Activated naive CD8-positive, alpha-beta T cell treated with anti-CD3 and anti-CD28 coated beads, Interleukin-2, amount 10 ng/mL, durations not matched to agents 7 days and 5 days (primary cell): ENCODE measurements at places on chromosomes 5 and 9. TPM values are rescaled to one million over a fixed set of nuclear protein-coding genes. Genes with fewer than 3 reads are reported as not detected.

The OSTF1 gene
- 108 TPM for total RNA-seq

The C9orf152 gene
- total RNA-seq: not detected

The NUDT12 gene
- 0.94 TPM for total RNA-seq

The EEIG1 gene
- 329 TPM for total RNA-seq

- no peak overlapping the region for H3K27ac ChIP-seq
- no peak overlapping the region for H3K4me3 ChIP-seq
- H3K4me1 ChIP-seq: no peaks in the 10 kb centered on the region
- no peaks in the 10 kb centered on the region for H3K27me3 ChIP-seq
- no peak for DNase-seq
Observed at GRCh38 chr5:166505544-166505943, 1785.9 kb upstream of the WWC1 start.

GRCh38 chr5:56307714-56308333 lies 74.7 kb upstream of the ANKRD55 start:
- DNase-seq: no peak
- H3K4me1 ChIP-seq: no peaks in the 10 kb centered on the region
- H3K27ac ChIP-seq: no peak overlapping the region
- peaks cover 5% of the 10 kb centered on the region for H3K27me3 ChIP-seq
- H3K4me3 ChIP-seq: no peak overlapping the region

DNA sequence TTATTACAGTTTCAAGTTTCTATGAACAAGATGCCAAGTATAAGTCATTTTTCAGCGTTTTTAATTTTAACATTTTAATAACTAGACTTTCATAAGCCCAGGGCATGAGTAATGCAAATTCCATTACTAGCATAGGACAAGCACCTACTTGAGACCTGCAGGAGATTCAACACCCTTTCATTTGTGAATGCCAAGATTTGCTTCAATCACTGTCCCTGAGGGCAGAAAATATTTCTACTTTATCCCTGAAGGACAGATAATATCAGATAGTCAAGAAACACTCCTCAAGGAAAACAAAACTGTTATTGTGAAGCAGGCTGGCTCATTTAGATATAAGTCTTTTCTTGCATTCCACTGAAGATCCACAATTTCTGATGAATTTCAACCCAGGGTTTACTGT lies 27.7 kb upstream of the ZNF622 start:
- H3K27me3 ChIP-seq: no peaks in the 10 kb centered on the region
- H3K36me3 ChIP-seq: peaks cover 23% of the 10 kb centered on the region
- H3K27ac ChIP-seq: no peak overlapping the region
- no peak for DNase-seq
- peaks cover under 1% of the 10 kb centered on the region for H3K4me1 ChIP-seq

DNA sequence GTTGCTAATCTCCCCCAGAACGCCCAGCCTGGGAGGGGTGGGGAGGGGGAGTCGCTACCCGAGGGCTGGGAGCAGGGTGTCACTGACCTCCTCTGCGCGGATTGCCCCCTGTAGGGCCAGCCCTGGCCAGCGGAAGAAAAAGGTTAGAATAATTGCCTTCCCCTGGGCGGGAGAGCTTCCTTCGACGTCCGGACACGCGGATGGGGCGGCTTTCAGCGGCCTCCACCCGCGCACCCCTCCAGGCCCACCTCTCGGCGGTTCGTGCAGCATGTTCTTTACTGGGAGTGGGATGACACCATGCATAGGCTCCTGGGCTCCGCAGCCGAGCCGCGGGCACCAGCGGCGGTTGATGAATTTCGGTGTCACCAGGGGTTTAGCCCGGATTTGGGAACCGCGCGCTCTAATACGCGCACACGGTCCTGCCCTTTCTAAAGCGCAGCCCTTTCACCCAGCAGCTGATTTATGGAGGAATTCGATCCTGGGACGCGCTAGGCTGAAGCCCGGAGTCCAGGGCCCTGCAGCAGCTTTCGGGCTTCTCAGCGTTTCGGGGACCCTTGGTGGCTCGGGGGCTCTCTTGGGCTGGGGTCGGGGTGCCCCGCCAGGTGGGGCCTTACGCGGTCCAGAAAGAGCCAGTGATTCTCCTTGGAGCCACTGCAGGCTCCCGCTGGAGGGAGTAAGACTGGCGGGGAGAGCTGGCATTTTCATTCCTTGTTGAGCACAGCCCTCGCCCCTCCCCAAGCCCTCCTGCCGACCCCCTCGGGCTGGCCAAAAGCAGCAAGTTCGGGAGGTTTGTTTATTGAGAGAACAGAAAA lies 10.1 kb downstream of the LMX1B start:
- H3K4me1 ChIP-seq: peaks cover 7% of the 10 kb centered on the region
- H3K4me3 ChIP-seq: no peak overlapping the region
- H3K27me3 ChIP-seq: peaks cover 96% of the 10 kb centered on the region
- no peaks in the 10 kb centered on the region for H3K36me3 ChIP-seq
- no peak overlapping the region for H3K27ac ChIP-seq
- DNase-seq: no peak

DNA sequence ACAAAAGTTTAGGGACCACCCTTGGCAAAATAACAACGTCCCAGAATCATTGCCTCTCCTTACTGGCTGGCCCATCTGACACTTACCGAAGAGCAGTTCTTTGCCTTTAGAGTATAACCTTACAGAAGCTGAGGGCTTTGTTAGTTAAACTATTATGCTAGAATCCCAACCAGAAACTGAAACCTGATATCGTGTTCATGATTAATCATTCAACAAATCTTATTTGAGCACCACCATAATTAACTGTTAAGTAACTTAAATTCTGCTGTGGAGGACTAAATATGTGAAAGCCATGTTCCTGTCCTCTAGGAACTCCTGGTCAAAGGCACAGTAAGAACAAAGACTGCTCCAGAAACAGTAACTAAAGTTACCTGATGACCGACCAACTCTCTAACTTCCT lies 104.9 kb downstream of the ARL15 start:
- no peak overlapping the region for H3K27ac ChIP-seq
- DNase-seq: no peak

DNA sequence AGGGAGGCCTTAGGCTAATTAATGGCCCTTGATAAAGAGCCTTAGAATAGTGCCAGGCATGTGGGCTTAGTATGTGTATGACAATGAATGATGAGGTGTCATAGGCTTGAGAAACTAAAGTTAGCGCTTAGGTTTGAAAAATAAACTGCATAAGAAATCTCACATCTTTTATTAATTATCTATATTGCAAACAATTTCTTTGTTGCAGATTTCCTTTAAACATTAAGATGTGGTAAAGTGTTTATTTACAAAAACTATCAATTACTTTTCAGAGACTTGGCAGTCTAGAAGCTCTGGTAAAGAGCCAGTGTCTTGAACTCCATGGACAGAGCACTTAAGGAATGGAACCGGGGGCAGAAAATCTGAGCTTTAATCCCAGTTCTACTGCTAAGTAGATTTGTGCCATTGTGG lies 23.1 kb downstream of the MAP1B start:
- no peaks in the 10 kb centered on the region for H3K36me3 ChIP-seq
- H3K27ac ChIP-seq: no peak overlapping the region
- no peak for DNase-seq
- H3K4me3 ChIP-seq: no peak overlapping the region

DNA sequence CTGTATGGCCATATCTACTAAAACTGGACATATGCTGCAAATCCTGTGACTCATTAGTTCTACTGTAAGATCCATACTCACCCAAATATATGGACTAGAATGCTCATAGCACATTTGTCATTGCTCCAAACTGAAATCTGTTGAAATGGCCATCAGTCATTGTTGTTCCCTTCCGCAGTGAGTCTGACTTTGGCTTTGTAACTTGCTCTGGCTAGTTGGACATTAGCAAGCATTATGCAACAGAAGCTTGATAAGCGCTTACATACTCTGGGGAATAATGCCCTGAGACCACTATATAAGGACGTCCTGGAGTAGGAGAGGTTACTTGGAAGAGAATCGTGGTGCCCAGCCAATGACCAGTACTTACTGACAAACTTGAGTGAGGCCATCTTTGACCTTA lies 9.0 kb downstream of the KIAA1958 start:
- no peaks in the 10 kb centered on the region for H3K27me3 ChIP-seq
- H3K36me3 ChIP-seq: peaks cover 56% of the 10 kb centered on the region
- peaks cover 13% of the 10 kb centered on the region for H3K4me1 ChIP-seq
- H3K4me3 ChIP-seq: no peak overlapping the region
- no peak for DNase-seq

DNA sequence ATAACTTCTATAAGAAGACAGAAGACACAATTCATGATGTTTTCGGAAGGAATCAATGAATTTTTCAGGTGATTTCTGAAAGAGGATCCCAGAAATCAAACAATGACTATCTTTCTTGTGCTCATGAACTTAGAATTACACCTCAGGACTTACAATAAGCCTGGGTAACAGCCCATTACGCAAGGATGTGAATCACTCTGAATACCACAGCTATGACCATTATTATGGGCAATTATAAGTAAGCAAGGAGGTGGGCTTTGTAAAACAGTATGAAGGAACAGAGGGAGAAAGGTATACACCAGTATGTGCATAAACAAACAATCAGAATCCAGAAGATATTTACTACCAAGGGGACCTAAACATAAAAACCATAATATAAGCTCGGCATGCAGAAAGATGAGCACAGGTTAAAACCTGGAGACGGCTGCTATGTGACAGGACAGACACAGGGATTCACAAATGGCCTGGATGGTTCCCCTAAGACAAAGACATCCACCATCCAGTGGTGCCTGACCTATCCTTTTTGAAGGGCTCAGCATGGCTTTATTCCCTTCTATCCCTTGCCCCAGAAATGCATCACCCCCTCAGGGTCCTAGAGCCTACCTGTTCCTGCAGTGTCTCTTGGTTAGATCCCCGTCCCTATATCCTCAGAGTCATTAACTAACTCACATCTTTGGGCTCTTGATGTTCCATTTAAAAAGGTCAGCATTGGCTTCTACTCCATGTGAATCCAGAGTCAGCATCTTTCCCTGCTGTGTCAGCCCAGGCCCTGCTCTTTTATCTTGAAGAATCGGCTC lies 21.8 kb upstream of the PPP2CA start:
- no peaks in the 10 kb centered on the region for H3K36me3 ChIP-seq
- H3K4me3 ChIP-seq: no peak overlapping the region
- H3K27ac ChIP-seq: no peak overlapping the region
- no peak for DNase-seq
